ENCODE measurements at places on chromosomes 7 and 10. TPM values are rescaled to one million over a fixed set of nuclear protein-coding genes. Genes with fewer than 3 reads are reported as not detected.

PPP1R3A gene
- total RNA-seq: not detected

CALCR gene
- not detected for total RNA-seq

NAT16 gene
- total RNA-seq: not detected

FGF8 gene
- 0.17 TPM for total RNA-seq

ZNF398 gene
- 9.3 TPM for total RNA-seq

CFAP69 gene
- 5.5 TPM for total RNA-seq

PDE6C gene
- not detected for total RNA-seq

SLC13A4 gene
- total RNA-seq: 1.2 TPM

FAM221A gene
- 2.8 TPM for total RNA-seq

CYP3A4 gene
- total RNA-seq: not detected

PROSER2 gene
- total RNA-seq: 2.0 TPM

CTTNBP2 gene
- total RNA-seq: 22.3 TPM

SCART1 gene
- 3.0 TPM for total RNA-seq

PPP1R3C gene
- 200 TPM for total RNA-seq

MYOZ1 gene
- total RNA-seq: 0.33 TPM

NUPR2 gene
- not detected for total RNA-seq

TMEM130 gene
- 0.44 TPM for total RNA-seq

PNLIPRP3 gene
- 0.17 TPM for total RNA-seq

THAP5 gene
- 15.5 TPM for total RNA-seq

TUBGCP2 gene
- 79.1 TPM for total RNA-seq

NKX2-3 gene
- not detected for total RNA-seq

SHTN1 gene
- total RNA-seq: 3.2 TPM

ZNF853 gene
- 1.5 TPM for total RNA-seq

TUBB8 gene
- total RNA-seq: not detected

UCN3 gene
- total RNA-seq: not detected

LDB1 gene
- 28.9 TPM for total RNA-seq

CLDN3 gene
- not detected for total RNA-seq

SLC39A12 gene
- not detected for total RNA-seq

MEIG1 gene
- total RNA-seq: not detected

ADRA2A gene
- not detected for total RNA-seq

ELOVL3 gene
- total RNA-seq: 0.83 TPM

PDGFA gene
- 2.5 TPM for total RNA-seq

RTKN2 gene
- total RNA-seq: 1.3 TPM

OR9A2 gene
- not detected for total RNA-seq

KLLN gene
- total RNA-seq: 1.2 TPM

FAM25G gene
- total RNA-seq: not detected

ADCYAP1R1 gene
- not detected for total RNA-seq

LRMDA gene
- 2.0 TPM for total RNA-seq

FXYD4 gene
- not detected for total RNA-seq

ENTPD1 gene
- total RNA-seq: 0.50 TPM

CHST3 gene
- total RNA-seq: 15.4 TPM

DNAH11 gene
- under 0.01 TPM for total RNA-seq

ORAI2 gene
- 40.1 TPM for total RNA-seq

RPEL1 gene
- total RNA-seq: under 0.01 TPM

OPALIN gene
- total RNA-seq: not detected

EGR2 gene
- 0.33 TPM for total RNA-seq

OPN1SW gene
- not detected for total RNA-seq

SLC13A1 gene
- total RNA-seq: not detected

VPS37D gene
- 6.4 TPM for total RNA-seq

CHAT gene
- total RNA-seq: not detected

FUOM gene
- total RNA-seq: 26.5 TPM

ADAM12 gene
- 28.8 TPM for total RNA-seq

LDB3 gene
- not detected for total RNA-seq

RBP3 gene
- not detected for total RNA-seq

ASZ1 gene
- total RNA-seq: not detected

MARVELD1 gene
- 41.4 TPM for total RNA-seq

NEUROG3 gene
- total RNA-seq: not detected
